M059J (cell line): ENCODE measurements at places on chromosomes 4 and X. TPM values are rescaled to one million over a fixed set of nuclear protein-coding genes. Genes with fewer than 3 reads are reported as not detected.

Gene PCDH7
- total RNA-seq = 0.66 and 1.0 TPM in 2 replicates

Gene STPG2
- not detected in 2 replicates for total RNA-seq

Gene CHRDL1
- 177 and 249 TPM in 2 replicates for total RNA-seq

Gene SPANXA1
- not detected in 2 replicates for total RNA-seq

Gene ADH1C
- total RNA-seq = 0.05 and 0.57 TPM in 2 replicates

GRCh38 chr4:97548943-97549583, 594.2 kb downstream of the STPG2 start:
- no peak for DNase-seq

- DNase-seq = no peak
Measured at GRCh38 chr4:164977243-164978164, at the start of gene TRIM61. Gene TRIM61, minus strand, starts transcription at chr4:164977657. Its CDS starts 7,655 bp downstream, at chr4:164970002.

GRCh38 chr4:12926189-12927066, 557.7 kb downstream of the RAB28 start:
- DNase-seq = no peak

- no peak for DNase-seq
Measured at GRCh38 chr4:1863297-1864033, 7.5 kb upstream of the LETM1 start.

- no peak for DNase-seq
Measured at GRCh38 chrX:11968991-11969390, 169.3 kb upstream of the FRMPD4 start.

DNA sequence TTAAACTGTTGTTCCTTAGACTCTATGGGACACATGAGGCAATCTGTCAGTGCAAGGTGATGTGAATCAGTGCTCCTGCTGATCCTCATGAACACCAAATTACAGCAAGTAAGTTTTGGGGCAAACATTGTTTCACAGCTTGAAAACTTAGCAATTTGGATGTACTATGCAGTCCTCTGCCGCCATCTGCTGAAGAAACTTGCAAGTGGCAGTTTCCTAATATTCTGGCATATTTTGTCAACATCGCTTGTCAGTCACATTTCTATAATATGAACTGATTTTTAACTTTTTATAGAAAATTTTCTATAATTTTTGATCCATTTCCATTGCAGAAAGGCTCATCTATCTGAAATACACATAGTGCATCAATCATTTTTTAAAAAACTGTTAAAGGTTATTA, 56.3 kb downstream of the ZAR1 start:
- peak; percentile 28 for DNase-seq

- DNase-seq = no peak
Measured at GRCh38 chrX:8089141-8089540, 81.9 kb downstream of the VCX2 start.

DNA sequence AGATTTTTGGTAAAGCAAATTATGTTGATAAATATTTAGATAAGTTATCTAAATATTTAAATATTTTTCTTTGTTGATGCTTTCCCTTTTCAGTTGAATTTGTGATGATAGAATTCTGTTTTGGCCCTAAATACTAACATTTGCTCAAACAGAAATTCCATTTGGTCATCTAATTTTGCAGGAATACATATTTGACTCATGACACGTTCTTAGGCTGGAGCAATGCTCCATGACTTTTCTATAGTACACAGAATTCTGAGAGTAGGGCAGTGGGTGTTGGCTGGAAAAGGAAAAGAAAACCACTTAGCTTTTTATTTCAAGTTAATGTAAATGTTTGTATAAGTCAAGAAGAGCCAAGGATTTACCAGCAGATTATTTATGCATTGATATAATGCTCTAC, 58.6 kb upstream of the GK2 start:
- no peak for DNase-seq

DNA sequence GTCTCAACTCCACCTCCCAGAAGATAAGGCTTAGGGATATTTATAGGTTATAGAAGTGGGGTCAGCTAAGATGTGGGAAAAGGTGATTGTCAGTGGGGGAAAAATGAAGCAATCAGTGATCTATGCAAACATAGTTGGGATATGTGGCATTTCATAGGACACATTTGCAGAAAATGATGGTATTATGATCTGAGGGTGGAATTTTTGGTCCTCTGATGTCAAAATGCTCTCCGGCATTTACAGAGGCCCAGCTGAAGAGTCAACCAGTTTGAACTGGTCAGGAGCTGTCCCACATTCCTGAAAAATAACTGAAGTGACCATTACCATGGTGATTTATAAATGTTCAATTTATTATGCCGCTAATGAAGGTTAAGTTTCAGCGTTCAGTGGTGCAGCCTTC, 12.2 kb upstream of the HPGD start:
- no peak for DNase-seq

- peak; percentile 23 for DNase-seq
Measured at GRCh38 chr4:151099976-151100417, 569 bp downstream of the RPS3A start.

DNA sequence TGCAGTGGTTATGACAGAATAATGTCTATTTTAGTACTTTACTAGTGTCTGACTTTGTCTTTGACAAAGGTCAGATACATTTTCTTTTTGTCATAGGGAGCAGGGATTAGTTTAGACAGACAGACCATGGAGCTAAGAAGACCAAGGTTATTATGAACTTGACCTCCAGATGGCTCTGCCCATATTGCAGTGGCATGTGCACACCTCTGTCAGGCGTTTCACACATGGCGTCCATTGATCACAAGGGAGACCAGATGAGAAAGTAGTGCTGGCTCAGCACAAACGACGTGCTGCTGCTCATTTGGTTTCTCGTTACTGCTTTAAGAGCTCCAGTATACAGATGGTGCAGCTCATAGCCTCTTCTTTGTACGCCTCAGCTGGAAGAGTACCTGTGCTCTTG, 56.3 kb upstream of the HPSE start:
- no peak for DNase-seq
